ENCODE measurements at places on chromosomes 3 and 15.

- DNase-seq: no peak
Measured at GRCh38 chr15:72379856-72380430, 4.1 kb upstream of the HEXA start.

GRCh38 chr15:31125061-31125460 lies 23.5 kb upstream of the TRPM1 start:
- no peak for DNase-seq

DNA sequence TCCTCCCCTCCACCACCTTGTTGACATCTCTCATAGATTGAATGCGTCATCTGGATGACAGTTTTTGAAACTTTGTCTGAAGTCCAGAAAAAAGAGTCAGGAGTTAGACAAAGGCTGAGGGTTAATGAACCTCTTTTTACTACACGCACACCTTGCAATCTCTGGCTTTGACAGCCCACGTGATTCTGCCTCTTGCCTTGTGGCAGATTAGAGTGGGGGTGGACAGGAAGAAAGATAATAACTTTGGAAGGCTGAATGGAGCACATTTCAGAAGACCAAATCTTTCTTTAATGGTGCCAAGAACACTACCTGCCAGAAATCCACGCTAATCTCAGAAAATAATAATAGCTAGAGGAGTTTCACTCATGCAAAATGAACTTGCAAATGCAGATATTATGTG lies 327.9 kb upstream of the TRIM42 start:
- DNase-seq: no peak

- DNase-seq: no peak
Measured at GRCh38 chr3:114642951-114643741, 349.3 kb downstream of the TIGIT start.

DNA sequence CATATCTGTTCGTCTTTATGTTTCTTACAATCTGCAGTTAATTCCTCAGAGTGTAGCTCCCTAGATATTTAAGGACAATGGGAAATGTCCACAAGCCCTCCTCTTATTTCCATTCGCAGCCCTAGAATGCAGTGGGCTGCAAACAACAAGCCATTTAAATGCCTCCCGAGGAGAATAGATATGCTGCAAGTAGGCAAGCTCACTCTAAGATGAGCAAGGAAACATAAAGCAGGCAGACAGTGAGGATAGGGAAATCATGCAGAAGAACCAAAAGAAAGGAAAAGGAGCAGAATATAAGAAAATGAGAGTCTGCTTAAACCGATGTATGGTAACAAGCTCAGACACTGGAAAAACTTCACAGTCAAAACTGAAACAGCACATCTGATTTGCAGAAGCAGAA lies 561.9 kb downstream of the GBE1 start:
- DNase-seq: no peak

- DNase-seq: no peak
Measured at GRCh38 chr3:171932153-171932611, 89.0 kb downstream of the TMEM212 start.

DNA sequence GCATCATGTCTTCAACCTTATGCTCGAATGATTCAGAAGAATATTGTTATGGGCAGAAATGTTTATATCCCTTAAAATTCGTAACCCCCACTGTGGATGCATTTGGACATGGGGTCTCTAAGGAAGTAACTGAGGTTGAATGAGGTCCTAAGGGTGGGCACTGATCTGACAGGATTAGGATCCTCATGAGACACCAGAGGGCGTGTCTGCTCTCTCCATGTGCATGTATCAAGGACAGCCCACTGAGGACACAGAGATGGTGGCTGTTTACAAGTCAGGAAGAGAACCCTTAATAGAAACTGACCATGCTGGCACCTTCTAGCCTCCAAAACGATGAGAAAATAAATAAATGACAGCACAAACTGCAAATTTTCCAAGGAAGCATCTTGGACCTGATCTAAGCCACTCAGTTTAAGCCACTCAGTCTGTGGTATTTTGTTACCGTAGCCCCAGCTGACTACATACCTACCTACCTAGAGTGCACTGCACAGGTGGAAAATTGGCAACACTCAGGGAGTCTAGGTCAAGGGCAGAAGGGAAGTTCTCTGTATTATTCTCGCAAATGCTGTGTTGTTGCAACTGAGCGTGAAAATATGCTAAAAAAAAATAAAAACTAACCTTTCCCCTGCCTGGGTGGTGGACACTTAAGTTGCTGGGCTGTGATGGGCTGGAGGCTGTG lies 126.6 kb downstream of the TJP1 start:
- DNase-seq: no peak

GRCh38 chr3:108021131-108021530 lies 69.7 kb downstream of the CD47 start:
- DNase-seq: no peak

DNA sequence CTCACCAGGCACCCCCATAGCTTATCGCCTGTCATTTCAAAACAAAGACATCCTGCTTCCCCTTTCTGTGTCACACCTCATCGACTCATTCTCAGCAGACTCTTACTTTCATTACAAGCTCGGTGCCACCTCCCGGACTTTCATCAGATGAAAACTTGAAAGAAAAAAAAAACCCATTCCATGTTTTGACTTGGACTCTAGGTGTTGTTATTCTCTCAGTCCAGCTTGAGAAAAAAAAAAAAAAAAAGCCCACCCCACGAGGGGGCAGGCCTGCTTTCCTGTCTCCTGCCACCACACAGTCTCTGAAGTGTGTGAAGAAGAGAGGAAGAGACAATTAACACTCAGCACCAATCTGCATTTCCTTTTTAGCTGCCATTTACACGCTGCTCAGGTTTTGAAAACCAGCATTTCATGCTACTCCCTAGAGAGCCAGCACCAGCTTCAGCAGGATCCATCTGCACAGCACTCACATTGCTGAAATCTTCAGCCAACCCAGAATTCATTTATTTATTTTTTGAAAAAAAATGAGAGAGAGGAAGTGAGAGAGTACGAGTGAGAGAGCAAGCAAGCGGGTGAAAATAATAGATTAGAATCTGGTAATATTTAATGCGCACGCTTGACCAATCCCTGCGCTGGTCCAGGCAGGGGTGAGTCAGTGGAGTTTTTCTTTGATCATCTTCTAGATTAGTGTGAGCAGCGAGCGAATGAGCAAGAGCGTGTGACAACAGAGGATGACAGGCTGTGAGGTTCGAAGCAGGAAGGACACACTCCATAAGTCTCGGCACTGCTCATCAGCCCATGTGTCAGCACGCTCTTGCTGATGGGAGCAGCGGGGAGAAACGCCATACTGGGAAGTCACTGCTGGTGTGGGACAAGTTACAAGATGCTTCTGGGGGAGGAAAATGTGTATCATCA lies 23.5 kb downstream of the ZNF80 start:
- DNase-seq: peak; percentile 68

GRCh38 chr3:66053550-66054094 lies 14.9 kb upstream of the MAGI1 start:
- no peak for DNase-seq

DNA sequence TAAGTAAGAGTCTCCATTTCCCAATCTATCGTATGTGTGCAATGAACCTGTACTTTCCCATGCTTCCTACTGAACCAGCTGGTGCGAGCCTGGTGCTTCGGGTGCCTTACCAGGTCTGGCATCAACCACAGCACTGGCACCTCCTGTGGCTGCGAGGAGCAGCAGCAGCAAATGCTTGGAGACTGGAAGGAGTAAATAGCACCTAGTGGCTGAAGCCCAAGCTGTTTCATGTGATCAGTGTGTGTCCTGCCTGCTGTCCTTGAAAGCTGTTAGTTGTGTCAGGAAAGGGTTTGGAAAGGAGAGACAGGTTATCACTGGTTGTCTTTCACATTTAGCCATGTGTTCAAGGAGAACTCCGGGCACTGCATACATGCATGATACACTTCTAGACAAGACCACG lies 31.8 kb downstream of the PCOLCE2 start:
- DNase-seq: no peak

DNA sequence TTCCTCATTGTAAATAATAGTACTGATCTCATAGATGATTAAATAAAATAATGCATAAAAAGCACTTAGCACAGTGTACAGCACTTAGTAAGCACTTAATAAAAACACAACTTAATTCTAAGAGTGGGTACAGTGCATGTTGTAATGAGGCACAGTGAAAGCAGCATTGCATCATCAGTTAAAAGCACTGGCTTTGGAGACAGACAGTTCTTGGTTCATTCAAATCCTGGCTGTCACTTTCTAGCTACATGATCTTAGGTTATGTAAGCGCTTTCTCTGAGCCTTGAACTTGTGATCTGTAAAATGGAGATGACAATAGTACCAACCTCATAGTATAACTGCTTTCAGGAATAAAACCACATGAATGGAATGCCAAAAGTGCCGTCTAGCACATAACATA lies 151.5 kb downstream of the DPH6 start:
- DNase-seq: no peak

- peak; percentile 65 for DNase-seq
Measured at GRCh38 chr3:111851511-111851954, 7.5 kb upstream of the PHLDB2 start.

GRCh38 chr3:169362868-169363267 lies 300.6 kb downstream of the MECOM start:
- DNase-seq: no peak

DNA sequence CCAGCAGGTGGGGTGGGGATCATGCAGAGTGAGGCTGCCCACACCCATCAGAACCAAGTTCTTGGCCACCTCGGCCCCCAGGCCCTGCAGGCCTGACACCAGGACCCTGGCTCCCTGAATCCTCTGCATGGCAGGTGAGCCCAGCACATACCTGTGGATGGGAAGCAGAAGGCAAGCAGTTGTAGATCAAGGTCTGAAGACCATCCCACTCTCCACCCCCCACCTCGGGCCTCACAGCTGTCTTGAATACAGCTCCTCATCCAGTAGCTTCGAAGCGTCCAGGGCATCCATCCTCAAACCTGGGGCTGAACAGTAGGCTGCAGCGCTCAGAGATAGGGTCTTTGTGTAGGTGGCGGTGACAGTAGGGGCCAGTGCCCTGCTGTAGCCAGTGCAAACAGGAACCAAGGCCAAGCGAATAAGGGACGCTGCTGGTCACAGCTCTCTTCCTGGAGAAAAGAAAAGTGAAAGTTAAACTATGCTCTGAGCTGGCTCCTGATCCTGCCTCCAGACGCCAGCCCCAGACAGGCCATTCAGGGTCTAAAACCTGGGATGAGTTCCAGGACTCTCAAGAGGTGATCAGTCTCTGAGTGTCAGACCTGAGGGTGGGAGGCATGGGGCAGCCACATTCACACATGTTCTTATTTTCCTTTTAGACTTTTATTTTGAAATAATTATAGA lies at the start of gene UBA7:
UBA7 (minus strand) TSS at position 457 of the 678 bp plus-strand sequence; CDS start at position 291, 166 bp downstream.
- peak; percentile 79 for DNase-seq

Data from AG10803 (cell line).